ENCODE measurements at places on chromosomes 12 and 14.

- no peak for DNase-seq
Observed at GRCh38 chr14:97283426-97283825, 486.2 kb downstream of the VRK1 start.

GRCh38 chr14:81927070-81927469 lies 393.4 kb upstream of the SEL1L start:
- DNase-seq: no peak

DNA sequence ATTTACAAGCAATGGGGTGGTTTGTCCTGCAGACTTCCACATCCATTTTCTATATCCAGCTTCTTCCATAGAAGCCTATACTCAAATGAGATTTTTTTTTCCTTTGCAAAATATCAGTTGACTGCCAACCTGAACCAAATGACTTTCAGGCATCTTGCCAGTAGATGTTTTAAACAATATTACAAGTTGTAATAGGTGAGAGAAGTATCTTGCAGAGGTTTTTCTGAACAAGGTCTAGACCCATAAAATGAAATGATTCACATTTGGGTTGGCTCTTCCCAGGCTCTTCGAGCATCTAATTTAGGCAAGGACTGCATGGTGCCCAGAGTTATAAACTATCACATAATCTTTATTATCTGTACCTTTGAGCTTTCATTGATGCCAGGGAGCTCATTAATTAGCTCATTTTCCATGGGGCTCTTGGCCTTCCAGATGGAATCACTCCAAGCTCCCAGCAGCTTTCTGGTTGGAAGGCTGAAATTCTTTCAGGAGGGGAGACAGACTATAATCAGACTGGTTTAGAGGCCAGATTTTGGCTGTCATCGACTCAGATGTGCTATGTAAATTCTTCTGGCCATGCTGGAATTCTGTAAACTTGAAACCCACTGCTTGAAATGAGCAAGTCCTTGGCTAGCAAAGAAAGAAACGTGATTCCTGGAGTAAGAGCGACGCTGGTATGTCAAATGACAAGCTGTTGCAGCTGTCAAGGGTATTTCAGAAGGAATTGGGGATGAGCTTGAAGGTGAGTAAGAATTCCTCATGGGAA lies 32.2 kb upstream of the DICER1 start:
- DNase-seq: no peak

- DNase-seq: no peak
Observed at GRCh38 chr12:4984971-4985370, 58.7 kb upstream of the KCNA5 start.

- DNase-seq: no peak
Observed at GRCh38 chr12:115407723-115408122, 723.7 kb upstream of the TBX3 start.

- DNase-seq: no peak
Observed at GRCh38 chr14:50398189-50398580, 1.5 kb upstream of the CDKL1 start.

All from T-helper 1 cell (primary cell).